ENCODE measurements at places on chromosomes 4 and X. TPM values are rescaled to one million over a fixed set of nuclear protein-coding genes. Genes with fewer than 3 reads are reported as not detected.

- DNase-seq = no peak
Observed at GRCh38 chrX:152642931-152643564, 5.4 kb downstream of the GABRQ start.

DNA sequence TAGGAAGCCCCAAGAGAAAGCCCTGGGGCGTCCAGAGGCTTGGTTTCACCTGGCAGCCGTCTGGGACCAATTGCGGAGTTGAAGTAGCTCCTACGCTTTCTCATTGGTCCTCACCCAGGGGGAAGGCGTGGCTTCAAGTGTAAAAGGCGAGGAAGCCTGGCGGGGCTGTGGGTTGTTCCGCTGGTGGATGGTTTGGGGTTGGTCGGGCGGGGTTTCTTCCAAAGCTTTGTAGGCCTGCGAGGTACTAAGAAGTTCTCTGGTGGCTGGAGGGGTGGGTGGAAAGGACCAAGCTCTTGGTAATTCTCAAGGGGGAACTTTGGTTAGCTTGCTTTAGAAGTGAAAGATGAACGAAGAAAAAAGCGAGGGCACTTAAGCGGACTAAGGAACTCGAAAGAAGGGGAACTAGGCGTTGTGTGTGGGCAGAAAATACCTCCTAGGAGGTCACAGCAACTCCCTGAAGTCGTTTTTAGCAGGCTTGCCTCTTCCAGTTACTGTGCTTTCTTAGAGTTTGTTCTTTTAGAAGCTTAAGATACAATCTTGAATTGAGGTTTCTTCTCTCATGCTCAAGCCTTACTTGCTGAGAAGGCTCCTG, 36.6 kb downstream of the CCNG2 start:
- DNase-seq = peak; percentile 68

DNA sequence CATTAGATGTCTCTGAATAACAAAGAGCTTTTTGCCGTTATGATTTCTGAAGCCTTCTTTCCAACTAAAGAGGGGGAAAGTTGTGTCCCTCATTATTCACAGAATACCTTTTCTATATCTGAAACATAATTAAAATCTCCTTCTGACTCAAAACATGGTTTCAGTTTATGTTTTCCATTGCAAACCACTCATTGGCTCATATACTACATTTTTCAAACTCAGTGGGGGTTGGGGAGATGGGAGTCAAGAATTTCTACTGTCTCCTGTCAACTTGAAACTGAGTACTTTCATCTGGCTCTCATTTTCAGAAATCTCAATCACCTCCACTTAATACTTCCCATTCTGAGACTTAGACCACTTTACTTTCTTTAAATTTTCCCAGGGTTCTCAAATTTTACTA, 1839.5 kb upstream of the PCDH10 start:
- no peak for DNase-seq

DNA sequence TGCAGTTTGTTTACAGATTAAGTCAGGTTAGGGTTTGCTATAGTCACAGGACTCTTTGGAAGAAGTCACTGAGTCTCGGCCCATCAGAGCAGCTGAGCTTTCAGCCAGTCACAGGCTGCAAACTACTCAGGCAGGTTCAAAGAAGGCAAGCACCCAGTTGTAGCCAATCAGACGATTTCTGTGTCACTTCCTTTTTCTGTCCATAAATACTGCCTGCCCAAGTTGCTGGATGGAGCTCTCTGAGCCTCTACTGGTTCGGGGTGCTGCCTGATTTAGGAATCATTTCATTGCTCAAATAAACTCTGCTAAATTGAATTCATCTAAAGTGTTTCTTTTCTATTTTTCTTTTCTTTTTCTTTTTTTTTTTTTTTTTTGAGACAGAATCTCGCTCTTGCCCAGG, 7.3 kb upstream of the SH3BP2 start:
- DNase-seq = no peak

GRCh38 chr4:176308441-176308840, 11.3 kb upstream of the SPCS3 start:
- DNase-seq = no peak

- DNase-seq = no peak
Observed at GRCh38 chrX:125204681-125205132, 115.0 kb upstream of the TEX13C start.

- no peak for DNase-seq
Observed at GRCh38 chr4:172858731-172859230, 309.8 kb upstream of the GALNT7 start.

DNA sequence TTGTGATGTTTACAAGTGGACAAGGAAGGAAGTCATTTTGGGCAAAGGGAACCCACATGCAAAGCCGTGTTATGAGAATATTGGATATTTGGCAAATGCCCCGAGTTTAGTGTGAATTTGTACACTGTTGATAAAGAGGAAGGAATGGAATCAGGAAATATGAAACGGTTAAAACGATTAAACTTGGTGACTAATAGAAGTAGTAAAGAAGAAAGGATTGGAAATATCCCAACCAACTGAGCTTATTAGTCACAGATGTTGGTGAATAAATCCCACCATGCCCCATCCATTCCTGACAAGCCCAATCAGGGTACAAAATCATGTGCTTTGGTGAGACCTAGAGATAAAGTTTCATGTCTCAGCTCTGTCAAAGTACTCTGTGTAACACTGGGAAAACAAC, 22.0 kb downstream of the ARHGAP24 start:
- DNase-seq = no peak

GRCh38 chrX:56788717-56789122, 59.7 kb downstream of the NBDY start:
- DNase-seq = no peak

DNA sequence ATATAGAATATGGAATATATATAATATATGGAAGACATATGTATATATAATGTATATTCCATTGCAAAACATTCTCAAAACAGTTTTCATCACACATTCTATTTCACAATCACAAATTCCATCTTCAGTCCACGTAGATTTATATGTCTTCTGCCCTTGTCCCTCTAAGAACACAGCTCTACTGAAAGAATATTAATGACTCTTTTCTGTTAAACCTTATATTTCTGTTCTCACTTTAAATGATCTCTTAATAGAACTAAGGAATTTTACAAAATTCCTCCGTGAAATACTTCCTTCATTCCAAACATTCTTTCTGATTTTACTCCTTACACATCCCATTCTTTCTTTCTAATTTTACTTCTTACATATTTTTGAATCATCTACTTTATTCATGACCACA, 1043.1 kb upstream of the PABPC4L start:
- DNase-seq = no peak

DNA sequence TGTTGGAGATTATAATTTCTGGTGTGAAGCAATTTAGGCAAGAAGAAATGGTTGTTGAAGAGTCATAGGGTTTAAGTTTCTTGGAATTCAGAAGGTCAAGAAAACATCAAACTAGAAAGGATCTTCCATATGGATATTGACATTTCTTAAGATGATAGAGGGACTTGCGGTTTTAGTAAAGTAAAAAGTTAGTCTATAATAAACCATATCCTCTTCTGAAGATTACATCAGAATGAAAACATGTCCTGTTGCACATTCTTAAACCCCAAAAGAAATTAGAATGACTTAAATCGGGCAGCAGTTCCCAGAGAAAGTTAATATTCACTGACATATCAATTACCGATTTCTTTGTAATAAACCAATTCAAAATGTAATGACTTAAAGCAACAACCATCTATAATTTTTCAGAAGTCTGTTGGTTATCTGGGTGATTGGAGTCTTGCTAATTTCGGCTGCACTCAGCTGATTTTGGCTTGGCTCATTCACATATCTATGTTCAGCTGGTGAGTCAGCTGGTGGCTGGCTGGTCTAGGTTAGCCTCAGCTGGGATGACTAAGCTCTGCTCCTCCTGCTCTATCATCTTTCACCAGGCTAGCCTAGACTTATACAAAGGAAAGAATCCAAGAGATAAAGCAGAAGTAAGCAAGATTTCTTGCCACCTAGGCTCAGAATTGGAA, 24.4 kb upstream of the DYNLT3 start:
- no peak for DNase-seq

GRCh38 chrX:123803331-123803983, 56.4 kb upstream of the XIAP start:
- peak; percentile 26 for DNase-seq

DNA sequence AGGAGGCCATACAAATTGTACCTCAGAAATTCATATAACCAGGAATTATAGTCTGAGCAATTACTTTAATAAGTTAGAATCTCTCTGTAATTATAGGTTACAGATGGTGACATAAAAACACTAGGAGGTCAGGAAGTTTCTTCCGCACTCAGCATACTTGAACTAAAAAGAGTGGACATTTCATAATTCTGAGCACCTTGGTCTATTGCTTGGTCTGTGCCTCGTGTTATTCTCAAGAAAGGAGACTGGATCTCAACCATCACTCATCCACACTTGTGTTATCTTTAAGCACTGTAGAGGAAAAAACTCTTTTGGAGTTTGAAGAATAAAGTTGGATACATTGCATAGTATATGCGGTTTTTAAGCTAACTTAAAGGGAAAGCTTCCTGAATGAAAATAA, 91.1 kb downstream of the SYNPO2 start:
- DNase-seq = no peak

GRCh38 chrX:153395613-153396319, 5.4 kb downstream of the PNMA6E start:
- no peak for DNase-seq

- no peak for DNase-seq
Observed at GRCh38 chr4:177051473-177052060, 258.1 kb upstream of the NEIL3 start.

DNA sequence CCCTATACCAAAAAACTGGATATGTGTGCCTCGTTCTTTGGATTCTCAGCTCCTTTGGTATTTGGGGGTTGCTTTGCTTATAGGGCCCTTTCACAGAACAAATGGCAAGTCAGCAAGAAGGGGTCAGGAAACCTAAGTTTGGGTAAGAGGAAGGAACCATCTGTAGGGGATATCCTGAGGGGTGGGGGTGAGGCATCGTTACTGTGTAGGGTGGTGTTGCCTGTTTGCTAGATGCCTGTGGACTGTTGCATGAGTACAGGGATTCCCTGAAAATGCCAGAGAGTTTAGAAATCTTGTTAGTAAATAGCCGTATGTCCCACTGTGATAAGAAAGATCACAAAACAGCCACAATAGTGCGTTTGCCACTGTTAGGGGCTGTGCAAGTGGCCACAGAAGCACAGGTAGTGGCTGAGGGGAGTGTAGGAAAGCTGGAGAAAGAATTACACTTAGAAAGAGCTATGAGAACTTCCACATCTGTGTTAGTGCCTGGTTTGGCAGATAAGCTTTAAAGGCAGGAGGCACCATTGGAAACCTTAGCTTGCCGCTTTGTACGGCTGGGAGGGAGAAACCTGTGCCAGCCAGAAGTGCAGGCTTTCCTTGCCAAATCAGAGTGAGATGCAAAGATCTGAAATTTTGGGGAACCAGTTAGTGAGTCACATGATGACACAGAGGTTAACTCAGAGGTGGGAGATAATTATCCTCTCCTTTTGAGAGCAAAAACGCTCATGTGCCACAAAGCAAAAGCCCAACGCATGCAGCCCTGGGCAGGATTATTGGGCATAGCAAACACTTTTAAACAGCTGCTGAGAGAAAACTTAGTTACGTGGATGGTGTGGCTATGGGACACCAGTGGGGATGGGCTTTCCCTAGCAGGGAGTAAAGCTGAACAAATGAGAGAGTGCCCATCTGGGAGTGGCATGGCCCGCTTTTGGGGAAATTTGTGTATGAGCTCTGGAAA, 343.7 kb downstream of the ARAP2 start:
- DNase-seq = no peak

GRCh38 chr4:31220921-31221320, 500.8 kb downstream of the PCDH7 start:
- no peak for DNase-seq

- DNase-seq = no peak
Observed at GRCh38 chr4:150447356-150447755, 134.6 kb upstream of the MAB21L2 start.

DNA sequence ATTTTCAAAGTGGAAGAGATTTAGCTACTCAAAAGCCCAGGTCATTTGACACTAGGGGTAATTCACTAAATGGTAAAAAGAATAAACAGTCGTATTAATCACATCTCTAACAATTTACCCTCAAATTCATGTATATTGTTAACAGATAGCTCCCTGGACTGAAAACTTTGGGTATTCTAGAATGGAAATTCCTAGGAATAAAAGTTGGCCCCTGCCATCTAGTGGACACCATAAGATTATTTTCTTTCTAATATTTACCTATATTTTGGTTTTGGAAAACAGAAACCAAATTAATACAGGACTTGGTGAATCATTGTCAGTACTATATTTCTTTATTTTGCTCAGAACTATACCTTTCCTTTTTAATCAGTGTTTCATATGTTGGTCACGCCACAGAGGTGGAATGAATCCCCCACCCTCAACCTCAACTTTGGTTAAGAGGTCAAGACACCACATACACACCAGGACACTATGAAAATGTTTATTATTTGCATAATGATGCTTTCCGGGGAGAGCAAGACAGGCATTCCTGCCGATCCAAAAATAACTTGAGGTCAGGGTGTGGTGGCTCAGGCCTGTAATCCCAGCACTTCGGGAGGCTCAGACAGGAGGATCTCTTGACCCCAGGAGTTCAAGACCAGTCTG, 96.2 kb upstream of the APOOL start:
- no peak for DNase-seq

- no peak for DNase-seq
Observed at GRCh38 chr4:48228949-48229348, 40.7 kb downstream of the TEC start.

- no peak for DNase-seq
Observed at GRCh38 chr4:152278505-152279233, 257.2 kb downstream of the FBXW7 start.

DNA sequence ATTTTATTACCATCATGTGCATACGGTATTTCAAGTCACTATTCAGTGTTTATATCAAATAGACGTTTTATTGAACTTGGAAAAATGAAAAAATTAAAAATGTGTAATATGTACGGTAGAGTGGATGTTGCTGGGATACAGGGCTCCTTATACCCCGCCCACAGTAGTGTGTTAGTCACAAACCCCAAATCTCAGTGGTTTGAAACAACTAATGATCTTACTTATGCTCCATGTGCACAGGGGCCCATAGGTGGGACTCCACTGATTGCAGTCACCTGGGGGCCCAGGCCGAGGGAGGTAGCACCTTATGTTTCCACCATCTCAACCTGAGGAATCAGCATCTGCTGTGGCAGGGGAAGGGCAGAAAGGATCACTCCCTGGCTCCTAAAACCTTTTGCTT, 18.1 kb downstream of the LSM6 start:
- DNase-seq = no peak

- DNase-seq = no peak
Observed at GRCh38 chrX:68261060-68261672, 172.1 kb downstream of the OPHN1 start.

Gene HPSE
- polyA plus RNA-seq = 3.4 TPM

Gene NPNT
- polyA plus RNA-seq = not detected

Gene WNK3
- 0.26 TPM for polyA plus RNA-seq

Gene FTSJ1
- polyA plus RNA-seq = 62.3 TPM

Gene TLR3
- 0.43 TPM for polyA plus RNA-seq

Gene RIPPLY1
- polyA plus RNA-seq = not detected

Gene PAGE2
- polyA plus RNA-seq = not detected

Gene NAA11
- not detected for polyA plus RNA-seq

Gene ALB
- not detected for polyA plus RNA-seq

Gene UGT2B10
- not detected for polyA plus RNA-seq

Gene LGI2
- polyA plus RNA-seq = not detected

Measured in naive thymus-derived CD8-positive, alpha-beta T cell (primary cell).